ENCODE measurements at places on chromosomes 16 and 17. TPM values are rescaled to one million over a fixed set of nuclear protein-coding genes. Genes with fewer than 3 reads are reported as not detected.

HBA1 gene
- 2,388 TPM for total RNA-seq

MT1X gene
- 7.6 TPM for total RNA-seq

CRYM gene
- total RNA-seq = 0.98 TPM

PRR11 gene
- total RNA-seq = 41.5 TPM

DGKE gene
- total RNA-seq = 9.5 TPM

ARL6IP1 gene
- total RNA-seq = 124 TPM

ASB16 gene
- not detected for total RNA-seq

DNA sequence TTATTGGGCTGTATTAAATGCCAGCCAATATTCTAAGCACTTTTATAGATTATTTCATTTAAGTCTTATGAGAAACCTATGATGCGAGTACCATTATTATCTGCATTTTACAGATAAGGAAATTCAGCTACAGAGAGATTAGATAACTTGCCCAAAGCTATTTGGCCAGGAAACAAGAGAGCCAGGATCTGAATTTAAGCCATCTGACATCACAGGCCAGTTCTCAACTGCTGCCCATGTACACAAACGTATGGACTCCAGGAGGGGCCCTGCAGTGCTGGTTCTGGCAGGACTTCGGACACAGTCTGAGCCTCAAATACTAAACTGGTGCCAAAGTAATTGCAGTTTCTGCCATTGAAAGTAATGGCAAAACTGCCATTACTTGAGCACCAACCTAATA, 40.2 kb downstream of the CPPED1 start:
- DNase-seq = no peak

- DNase-seq = no peak
Observed at GRCh38 chr16:80028581-80029380, 428.2 kb upstream of the MAF start.

- DNase-seq = no peak
Observed at GRCh38 chr17:37737971-37738370, 6.9 kb downstream of the HNF1B start.

GRCh38 chr17:38797158-38797490, 2.2 kb downstream of the PIP4K2B start:
- DNase-seq = no peak

GRCh38 chr17:50661795-50662391, 27.2 kb downstream of the ABCC3 start:
- DNase-seq = peak; percentile 69

DNA sequence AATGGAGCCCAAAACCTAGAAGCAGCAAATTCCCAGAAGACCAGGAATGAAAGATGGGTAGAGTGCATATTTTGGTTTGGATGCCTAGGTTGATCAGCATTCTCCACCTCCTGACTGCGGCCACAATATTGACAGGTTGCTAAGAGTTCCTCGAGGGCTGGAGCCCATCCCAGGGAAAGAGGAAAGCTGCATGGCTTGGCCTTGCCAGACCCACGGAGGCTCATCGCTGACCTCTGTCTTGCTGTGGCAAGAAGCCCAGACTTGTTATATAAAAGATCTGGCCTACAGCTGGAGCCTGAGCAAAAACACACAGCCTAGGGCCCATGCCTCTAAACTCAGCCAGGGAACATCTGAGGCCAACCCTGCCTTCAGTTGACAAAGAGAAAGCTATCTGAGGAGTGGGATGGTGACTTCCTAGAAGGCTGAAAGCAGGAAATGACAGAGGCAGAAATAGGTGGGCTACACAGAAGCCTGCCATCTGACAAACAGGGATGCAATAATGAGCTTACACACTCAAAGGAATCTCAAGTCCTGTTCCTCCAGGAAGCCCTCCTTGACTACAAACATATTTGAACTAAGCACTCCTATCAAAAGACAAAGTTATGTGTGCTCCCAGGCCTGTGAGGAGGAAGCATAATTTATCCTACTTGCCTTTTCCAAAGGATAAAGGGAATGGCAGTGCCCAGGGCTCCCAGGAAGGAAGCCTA, 22.5 kb upstream of the SLC35B1 start:
- no peak for DNase-seq

DNA sequence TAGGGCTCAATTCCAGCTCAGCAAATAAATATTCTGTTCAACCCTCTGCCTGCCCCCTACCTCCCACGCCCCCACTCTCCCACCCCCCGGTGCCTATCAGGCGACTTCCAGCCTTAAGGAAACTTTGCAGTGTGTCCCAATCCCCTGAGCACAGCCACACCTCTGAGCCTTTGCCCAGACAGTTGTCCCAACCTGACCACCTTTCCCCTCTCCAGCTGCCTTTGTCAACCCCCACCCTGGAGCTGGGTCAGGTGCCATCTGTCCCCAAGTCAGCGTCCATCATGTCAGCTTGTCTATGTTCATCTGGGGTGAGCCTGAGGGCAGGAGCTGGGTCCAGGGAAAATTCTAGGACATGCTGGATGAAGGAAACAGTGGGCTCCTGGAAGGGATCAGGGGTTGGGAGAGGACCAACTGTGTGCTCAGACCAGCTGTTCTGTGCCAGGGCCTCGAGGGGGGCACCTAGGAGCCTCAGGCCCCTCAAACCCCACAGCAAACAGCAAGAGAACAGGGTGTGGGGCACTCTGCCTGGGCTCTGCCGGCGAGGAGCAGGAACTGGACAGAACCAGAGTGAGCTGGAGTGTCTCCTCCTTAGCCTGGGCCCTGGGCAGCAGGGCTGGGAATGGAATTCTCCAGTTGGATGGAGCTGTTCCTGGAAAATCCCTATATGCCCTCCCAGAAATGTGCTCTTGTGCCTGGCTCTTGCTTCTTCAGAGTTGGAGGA, 17.8 kb downstream of the CDH16 start:
- DNase-seq = peak; percentile 92

GRCh38 chr17:77444984-77445759, 304.4 kb downstream of the SEC14L1 start:
- no peak for DNase-seq

GRCh38 chr17:60501589-60501988, 24.5 kb downstream of the APPBP2 start:
- no peak for DNase-seq

Data from K562 (cell line).